GM20000 (cell line): ENCODE measurements at places on chromosomes 1 and 21.

- DNase-seq: no peak
Measured at GRCh38 chr1:32357614-32358013, 4.7 kb downstream of the FAM229A start.

DNA sequence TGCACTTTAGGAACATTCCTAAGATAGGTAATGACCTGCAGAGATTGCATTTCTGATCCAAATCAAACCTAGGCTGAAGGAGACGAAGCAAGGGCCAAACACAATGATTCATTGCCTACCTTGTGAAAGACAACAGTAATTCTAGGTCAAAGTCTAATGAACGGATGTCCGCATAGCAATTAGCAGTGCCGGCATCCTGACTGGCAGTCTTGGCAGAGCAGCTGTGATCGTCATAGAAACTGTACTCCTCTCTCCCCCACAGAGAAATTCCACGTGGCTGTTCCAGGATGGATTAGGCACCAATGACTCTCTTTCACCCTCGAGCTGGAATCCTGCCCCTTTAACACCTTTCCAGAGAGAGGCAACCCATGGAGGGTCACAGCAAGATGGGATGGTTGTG lies 28.9 kb upstream of the VAV3 start:
- no peak for DNase-seq

DNA sequence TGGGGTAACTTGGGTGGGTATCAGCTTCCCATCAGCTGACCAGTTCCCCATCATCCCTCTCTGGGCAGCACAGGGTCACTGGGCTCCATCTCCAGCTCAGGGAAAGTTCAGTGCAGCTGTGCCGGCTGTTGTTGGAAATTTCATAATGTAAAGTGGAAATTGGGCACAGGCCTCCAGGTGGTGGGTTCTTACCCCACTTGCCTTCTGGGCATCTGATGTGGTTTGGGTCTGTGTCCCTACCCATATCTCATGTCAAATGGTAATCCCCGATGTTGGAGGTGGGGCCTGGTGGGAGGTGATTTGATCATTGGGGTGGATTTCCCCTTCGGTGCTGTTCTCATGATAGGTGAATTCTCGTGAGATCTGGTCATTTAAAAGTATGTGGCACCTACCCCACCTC lies 59.7 kb upstream of the PSEN2 start:
- DNase-seq: no peak

DNA sequence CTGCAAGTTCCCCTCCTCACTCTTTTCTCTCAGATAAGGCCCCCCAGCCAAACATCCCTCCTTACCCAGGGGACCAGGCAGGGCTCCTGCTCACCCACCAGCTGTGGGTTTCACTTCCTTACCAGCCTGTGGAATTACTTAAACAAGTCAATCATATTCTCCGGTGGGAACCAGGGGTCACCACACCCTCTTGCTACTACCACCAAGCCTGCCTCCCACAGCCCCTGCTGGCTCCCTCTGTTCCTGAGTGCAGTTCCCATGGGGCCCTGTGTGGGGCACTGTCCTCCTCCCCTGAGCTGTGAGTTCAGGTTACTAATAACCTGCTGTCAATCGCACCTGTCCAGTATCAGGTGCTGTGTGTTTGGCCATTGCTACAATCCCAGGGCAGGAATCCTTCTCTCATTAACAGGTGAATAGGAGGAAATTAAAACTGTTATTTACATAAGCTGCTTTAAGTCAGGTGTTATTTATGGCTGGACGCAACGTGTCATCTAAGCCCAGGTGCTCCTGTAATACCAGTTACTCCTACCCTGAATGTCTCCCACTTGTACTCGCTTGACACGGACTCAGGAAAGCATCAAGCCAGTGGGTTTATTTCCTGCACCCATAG lies 53.1 kb upstream of the LBR start:
- peak; percentile 67 for DNase-seq

DNA sequence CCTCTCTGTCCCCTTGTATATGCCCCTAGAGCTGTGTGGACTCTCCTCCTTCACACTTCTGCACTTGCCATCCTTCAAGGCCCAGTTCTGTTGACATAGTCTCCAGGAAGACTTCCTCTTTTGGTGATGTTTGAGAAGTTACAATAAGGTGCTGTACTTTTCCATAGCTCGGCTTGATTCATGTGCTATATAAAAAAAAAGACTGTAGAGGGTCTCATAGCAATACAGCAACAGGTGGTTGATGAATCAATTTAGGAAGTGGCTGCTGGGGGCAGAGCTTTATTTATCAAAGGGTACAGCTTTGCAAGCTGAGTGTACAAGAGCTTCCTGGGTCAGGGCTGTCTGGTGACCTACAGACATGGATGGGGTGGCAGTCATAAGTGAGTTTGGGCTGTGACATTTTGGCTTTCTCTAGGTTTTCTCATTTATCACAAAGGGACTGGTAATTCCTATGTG lies 102.7 kb downstream of the RUNX1 start:
- no peak for DNase-seq

GRCh38 chr1:112721966-112722524 lies 6.9 kb upstream of the PPM1J start:
- no peak for DNase-seq

GRCh38 chr1:232868793-232869491 lies 63.7 kb downstream of the MAP10 start:
- no peak for DNase-seq

DNA sequence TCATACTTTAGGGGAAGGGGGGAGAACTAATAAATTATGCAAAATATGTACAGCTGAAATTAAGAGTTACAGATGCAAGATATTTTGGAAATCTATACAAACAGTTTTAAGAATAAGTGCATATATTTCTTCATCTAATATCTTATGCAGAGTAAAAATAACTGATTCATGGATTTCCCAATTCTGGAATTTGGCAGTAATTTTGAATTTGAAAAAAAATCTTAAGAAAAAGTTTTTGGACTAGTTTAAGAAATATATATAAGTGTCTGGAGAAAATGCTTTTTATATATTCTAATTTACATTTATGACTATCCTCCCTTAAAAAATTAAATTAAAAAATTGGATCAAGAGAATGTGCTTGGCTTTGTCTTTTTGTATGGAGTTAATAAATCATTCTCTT lies 474.3 kb downstream of the BRINP3 start:
- no peak for DNase-seq

GRCh38 chr1:247883346-247883745 lies 12.0 kb upstream of the OR2W3 start:
- no peak for DNase-seq

DNA sequence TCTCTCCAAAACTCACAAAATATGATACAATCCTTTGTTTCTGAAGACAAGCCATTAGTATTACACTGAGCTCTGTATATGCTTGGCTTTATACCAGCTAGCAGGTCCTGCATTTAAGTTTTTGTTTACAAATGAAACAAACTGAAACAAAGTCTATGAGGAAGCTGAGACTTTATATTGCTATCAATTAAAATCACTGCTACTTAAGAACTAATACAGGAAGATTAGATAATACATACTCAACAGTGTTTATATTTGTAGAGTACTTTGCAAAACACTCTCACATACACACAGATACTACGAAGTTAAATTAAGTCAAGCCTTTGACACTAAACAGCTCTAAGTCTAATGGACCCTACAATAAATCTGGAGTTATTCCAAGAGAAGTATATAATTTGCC lies 247.4 kb downstream of the CRB1 start:
- no peak for DNase-seq

- DNase-seq: no peak
Measured at GRCh38 chr1:231618609-231619256, 7.9 kb upstream of the DISC1 start.

GRCh38 chr1:165228676-165229075 lies 127.8 kb downstream of the LMX1A start:
- DNase-seq: no peak

- DNase-seq: peak; percentile 22
Measured at GRCh38 chr1:222404710-222405109, 143.2 kb downstream of the HHIPL2 start.

DNA sequence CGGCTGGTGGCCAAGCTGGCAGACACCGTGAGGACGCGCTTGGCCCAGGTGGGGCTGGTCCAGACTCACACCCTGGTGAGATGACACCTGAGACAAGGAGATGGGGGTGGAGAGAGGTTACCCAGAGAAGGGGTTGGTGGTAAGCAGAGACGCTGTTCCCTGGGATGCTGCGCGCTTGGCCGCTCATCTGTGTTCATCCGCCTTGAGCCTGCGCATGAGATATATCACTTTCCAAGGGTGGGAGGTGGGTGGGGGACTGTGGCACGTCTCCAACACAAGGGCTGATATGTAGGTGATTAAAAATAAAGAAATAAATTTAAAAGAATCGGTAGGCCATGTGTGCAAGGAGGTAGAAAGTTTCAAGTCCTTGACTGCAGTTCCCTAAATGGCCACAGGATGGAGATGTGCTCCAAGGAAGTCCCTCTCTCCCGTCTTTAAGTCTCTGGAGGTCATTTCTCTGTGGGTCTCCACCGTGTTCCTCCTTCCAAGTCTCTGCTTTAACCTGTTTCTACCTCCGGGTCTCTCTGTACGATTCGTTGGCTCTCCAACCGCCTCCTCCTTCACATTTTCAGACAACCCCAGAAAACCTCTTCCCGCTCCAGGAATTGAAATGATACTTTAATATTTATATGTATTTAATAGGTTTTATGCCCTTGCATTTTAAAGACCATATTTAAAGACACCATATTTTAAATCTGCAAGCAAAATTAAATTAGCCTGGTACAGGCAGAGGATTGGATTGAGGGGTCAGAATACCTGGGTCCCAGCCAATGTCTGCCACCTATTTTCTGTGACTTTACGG lies 4.5 kb downstream of the TTC24 start:
- peak; percentile 80 for DNase-seq

- no peak for DNase-seq
Measured at GRCh38 chr1:24141311-24141997, 1.5 kb downstream of the IL22RA1 start.

DNA sequence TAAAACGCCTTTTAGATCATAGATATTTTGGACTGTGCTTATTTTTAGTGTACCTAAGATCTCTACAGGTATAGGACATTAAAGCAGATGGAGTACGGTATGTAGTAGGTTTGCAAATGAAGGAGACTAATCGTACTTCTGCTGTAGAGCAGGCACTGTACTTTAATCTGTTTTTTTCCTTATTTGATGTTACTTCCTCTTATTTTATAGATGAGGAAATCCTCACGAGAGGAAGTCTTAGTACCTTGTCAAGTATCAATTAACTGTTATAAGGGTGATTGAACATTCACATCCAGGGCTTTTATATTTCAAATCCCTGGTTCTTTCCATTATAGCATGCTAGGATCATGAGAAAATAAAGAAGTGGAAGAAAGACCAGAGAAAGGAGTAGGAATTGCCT lies 41.1 kb downstream of the CACHD1 start:
- DNase-seq: no peak

GRCh38 chr1:183242556-183242955 lies 56.5 kb downstream of the LAMC2 start:
- no peak for DNase-seq

DNA sequence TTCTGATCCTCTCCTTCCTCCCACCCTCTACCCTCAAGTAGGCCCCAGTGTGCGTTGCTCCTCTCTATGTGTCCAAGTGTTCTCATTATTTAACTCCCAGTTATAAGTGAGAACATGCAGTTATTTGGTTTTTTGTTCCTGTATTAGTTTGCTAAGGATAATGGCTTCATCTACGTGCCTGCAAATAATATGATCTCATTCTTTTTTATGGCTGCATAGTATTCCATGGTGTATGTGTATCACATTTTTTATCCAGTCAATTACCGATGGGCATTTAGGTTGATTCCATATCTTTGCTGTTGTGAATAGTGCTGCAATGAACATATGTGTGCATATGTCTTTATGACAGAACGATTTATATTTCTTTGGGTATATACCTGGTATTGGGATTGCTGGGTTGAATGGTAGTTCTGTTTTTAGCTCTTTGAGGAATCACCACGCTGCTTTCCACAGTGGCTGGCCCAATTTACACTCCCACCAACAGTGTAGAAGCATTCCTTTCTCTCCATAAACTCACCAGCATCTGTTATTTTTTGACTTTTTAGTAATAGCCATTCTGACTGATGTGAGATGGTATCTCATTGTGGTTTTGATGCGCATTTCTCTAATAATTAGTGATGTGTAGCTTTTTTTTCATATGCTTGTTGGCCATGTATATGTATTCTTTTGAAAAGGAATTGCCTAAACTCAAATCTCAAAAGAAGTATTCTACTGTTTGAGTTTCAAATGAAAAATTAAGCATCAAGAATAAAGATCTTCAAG lies 116.9 kb downstream of the ETS2 start:
- DNase-seq: no peak

GRCh38 chr1:207752456-207752998 lies 673 bp downstream of the CD46 start:
- peak; percentile 32 for DNase-seq

DNA sequence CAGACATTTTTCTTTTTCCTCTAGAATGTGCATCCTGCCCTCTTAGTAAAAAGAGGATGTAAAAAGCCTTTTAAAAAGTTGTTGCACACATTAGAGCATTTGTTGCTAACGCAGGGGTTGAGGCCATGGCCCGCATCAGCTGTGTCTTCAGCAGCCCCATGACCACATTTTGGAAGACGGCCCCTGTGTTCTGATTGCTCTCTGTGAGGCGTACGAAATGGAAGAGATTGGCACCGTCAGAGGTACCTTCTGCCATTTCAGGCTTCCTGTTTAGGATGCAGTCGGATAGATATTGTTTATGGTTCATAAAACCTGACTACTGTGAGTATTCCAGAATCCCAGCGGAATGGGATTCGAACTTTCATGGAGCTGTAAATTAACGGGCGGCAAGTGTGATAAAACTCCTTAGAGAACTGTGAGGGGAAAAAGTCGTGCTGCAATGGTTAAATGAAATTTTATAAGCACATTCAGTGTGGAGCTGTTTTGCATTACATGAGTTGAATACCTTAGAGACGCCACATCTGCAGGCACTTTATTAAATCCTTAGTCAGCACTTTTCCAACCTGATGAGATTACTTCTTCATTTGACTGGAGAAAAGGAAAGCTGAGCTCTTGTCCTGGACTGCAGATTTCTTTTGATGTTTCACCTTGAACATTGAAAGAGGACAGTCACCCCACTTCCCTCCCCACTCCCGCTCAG lies 273.9 kb downstream of the TM2D1 start:
- no peak for DNase-seq

DNA sequence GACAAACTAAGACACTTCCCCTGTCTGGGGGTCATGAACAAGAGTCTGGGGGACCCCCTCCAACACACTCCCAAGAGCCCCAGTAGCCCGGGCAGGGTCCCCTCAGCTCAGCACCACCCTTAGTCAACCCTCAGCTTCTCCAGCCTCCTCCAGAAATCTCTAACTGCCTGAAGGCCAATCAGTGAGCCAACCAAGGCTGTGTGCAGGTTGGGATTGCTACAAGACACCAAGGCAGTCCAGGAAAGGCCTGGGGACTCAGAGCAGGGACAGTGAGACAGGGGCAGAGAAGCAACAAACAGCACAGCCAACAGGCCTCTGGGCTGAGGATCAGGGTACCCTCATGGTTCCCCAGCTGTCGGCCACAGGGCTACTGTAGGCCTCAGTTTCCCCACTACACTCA lies 13.3 kb downstream of the SMIM12 start:
- DNase-seq: no peak

- DNase-seq: no peak
Measured at GRCh38 chr21:46079352-46080170, 18.4 kb upstream of the COL6A2 start.
